ENCODE measurements at places on chromosomes 12 and 14.

- DNase-seq, result no peak
Observed at GRCh38 chr12:69698769-69699540, at the start of gene BEST3. Gene BEST3, minus strand, starts transcription at chr12:69699303. Its CDS starts 1,505 bp downstream, at chr12:69697798.

- DNase-seq, result no peak
Observed at GRCh38 chr14:79820866-79821535, 390.3 kb downstream of the DIO2 start.

DNA sequence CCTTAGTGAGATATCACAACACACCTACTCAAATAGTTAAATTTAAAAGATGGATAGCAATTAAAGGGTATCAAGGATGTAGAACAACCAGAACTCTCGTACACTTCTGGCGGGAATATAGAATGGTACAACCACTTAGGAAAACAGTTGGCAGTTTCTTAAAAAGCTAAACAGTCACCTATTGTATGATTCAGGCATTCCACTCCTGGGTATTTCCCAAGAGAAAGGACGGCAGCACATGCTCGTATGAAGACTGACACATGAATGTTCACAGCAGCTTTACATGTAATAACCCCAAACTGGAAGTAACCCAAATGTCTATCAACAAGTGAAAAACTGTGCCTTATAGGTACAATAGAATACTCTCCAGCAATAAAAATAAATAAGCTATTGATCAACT is 465.2 kb downstream of the VRK1 start:
- DNase-seq, result no peak

- no peak for DNase-seq
Observed at GRCh38 chr12:65916991-65917695, 92.9 kb downstream of the HMGA2 start.

DNA sequence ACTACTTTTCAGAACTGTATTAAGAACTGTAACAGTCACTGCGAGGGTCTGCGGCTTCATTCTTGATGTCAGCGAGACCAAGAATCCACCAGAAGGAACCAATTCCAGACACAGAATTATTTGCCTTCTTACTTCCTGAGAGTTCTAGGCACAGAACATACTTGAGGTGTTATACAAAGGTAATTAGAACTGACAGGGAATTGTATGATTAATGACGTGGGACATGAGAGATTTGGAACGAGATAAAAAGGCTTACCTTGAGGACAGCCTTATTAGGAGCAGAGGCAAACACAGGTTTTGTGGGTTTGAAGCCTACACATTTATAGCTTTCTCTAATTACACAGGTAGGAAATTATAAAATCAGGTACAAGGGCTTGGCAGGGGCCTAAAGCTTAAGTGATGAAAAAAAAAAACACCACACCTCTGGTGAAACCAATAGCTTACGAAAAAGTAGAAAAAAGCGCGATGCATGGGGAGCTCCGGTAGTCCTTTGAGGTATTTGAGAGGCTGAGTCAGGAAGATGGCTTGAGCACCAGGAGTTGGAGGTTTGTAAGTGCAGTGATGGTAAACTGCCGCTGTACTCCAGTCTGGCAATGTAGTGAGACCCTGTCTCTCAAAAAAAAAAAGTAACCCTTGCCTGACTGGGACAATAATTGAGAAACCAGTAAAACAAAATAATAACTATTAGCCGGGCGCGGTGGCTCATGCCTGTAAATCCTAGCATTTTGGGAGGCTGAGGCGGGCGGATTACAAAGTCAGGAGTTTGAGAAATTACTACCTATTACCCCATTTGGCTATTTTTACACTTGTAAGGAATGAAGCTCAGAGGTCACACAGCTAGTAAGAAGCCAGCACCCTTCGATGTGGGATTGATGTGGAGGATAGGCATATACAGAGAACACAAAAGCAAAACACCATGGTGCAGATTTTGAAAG is 795 bp upstream of the ACOT2 start:
- no peak for DNase-seq

DNA sequence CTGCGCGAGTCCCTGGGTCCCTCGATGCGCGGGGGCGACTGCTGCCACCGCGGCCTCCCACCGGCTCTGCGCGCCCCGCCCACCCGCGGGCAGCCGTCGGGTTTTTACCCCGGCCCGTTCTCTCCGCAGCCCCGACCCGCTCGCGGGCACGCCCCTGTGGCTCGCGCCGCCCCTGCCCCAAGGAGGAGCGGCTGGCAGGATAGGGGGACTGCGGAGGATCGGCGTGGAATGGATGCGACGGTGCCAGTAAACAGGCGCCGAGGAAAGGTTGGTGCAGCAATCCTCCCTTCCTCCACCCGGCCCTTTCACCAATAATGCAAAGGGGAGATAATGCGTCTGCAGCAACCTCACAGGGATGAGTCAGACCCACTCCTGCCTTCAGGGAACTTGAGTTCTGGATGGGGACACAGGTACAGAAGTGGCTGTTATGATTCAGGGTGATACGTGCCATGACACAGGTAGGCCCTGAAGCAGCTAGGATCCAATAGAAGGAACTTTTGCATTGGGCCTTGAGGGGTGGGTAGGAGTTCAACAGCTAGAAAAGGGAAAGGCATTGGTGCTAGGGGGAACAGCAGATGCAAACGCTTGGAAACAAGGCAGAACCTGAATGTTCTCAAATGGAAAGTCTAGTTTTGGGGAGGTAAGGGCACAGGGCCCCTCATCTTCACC is 554 bp upstream of the DEGS2 start:
- no peak for DNase-seq

DNA sequence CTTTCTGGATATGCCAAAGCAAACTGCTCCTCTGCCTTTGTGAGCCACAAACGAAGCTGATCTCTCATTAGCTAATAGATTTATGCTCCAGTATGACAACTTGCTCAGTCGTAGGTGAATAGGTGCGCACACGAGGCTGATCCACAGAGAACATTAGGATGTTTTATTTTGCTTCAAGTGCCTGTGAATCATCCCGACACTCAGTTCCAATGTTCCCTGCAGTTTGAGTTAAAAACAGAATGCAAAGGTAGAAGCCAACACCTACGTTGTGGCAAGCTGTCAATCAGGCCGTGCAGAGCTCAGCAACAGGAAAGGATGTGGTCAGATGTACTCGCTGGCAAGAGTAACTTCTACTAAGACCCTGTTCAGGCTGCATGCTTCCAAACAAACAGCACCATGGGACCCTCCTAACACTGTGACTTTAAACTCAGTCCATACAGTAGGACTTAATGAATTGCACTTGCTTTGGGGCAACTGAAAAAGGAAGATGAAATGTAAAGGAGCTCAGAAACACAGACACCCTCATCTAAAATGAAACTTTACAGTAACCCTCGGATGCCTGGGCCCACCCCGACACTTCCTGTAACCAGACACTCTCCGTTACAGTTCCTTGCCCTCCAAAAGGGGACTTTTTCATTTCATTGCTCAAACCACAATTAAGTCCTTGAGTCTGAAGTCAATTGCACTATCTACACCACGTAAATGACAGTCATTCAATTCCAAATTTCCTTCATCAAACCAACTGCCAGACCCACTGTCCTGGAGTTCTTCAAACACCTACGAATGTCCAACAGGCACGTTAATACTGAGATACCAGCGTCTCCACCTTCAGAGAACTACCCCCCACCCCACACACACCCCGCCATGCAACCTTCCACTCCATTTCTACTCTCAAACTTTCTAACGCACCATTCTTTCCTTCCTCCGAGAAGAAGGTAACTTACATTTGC is 1.6 kb downstream of the CCDC88C start:
- no peak for DNase-seq

DNA sequence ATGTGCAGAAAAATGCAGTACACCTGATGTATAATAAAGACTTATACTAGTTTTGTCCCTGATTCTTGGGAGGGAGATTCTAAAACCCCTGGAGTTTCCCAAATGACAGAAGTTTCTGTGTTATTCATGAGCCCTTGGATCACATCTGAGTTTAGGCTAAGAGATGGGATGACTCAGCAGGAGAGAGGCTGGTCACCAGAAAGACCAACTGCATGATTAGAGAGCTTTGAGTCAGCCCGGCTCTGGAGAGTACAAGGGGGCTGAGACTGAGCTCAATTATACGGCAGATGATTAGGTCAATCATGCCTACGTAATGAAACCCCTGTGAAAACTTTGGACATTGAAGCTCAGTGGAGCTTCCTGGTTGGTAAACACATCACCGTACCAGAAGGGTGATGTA is 174.2 kb downstream of the SSPN start:
- no peak for DNase-seq

DNA sequence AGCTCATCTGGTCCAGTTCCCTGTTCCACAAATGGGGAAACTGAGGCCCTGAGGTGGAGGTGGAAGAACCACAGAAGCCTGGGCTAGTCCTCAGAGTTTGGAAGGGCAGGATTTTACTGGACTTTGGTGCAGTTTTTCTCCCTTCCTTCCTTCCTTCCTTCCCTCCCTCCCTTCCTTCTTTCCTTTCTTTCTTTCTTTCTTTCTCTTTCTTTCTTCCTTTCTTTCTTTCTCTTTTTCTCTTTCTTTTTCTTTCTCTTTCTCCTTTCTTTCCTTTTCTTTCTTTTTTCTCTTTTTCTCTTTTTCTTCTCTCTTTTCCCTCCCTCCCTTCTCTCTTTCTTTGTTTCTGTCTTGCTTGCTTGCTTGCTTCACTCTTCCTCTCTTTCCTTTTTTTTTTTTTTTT is 95.7 kb upstream of the TBX3 start:
- no peak for DNase-seq

GRCh38 chr12:57476162-57476992 is 3.3 kb downstream of the ARHGAP9 start:
- no peak for DNase-seq

DNA sequence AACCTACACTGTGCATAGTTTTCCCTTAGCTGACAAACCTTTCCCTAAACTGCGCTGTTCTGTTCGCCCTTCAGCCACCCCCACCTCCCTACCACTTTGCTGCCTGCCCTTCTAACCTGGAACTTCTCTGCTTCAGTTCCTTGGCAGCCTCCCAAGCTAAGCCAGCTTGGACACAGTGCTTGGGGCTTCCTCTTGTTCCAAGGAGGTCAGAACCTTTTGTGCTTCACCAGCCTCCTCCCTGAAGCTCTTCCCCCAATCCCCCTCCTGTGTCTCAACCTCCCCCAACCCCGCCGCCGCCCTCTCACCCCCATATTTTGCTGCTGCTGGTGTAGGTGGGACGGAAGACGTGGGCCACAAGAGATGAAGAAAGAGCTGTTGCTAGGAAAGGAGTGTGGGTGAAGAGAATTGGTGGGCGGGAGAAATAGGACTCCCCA is 8.1 kb upstream of the RIC8B start:
- no peak for DNase-seq

DNA sequence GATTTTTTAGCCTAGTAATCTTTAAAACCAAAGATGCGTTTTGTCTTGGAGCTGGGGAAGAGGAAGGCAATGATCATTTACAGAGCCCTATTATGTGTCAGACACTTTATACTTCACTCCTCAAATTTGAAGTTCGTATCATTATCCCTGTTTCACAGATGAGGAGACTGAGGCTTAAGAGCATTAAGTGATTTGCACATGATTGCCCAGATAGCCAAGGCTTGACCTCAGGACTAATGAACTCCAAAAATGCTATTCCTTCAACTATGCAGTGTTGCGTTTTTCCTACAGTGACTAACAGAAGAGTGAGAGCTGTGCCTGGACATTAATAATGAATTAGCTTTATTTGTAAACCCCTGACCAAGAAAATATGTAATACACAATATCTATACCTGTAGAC is 136.8 kb upstream of the EEA1 start:
- DNase-seq, result no peak

GRCh38 chr12:132225214-132225613 is 81.0 kb downstream of the NOC4L start:
- no peak for DNase-seq

- DNase-seq, result no peak
Observed at GRCh38 chr12:88854260-88854659, 274.0 kb upstream of the KITLG start.

DNA sequence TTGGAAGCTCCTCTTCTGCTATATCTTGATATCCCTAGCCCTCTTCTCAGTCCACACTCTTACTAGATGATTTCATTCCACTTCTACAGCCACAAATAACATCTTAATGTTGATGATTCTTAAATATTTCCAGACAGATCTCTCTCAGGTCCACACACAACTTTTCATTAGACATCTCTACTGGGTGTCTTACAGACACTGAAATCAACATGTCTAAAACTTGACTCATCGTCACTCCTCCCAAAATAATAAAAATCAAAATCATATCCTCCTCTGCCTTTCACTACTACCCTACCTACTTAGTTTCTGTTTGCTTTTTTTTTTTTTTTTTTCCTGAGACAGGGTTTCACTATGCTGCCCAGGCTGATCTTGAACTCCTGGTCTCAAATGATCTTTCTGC is 11.9 kb downstream of the PRDM4 start:
- DNase-seq, result no peak

DNA sequence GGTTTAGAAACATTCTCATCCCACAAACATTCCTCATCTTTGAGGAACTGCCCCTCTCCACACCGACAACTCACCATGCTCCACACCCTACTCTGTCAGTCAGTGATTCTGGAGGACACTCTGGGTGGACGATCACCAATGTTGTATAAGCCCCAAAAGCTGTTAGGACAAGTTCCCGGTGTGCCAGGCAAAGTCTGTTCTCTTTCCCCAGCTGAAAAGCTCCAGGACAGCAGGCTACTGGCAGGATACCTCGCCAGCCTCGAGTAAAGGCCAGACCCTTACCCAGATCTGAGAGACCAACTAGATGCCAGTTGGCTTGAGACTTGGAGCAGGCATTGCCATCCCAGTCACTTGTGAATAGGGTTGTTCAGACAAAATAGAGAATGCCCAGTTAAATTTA is 12.0 kb downstream of the KRT5 start:
- no peak for DNase-seq

DNA sequence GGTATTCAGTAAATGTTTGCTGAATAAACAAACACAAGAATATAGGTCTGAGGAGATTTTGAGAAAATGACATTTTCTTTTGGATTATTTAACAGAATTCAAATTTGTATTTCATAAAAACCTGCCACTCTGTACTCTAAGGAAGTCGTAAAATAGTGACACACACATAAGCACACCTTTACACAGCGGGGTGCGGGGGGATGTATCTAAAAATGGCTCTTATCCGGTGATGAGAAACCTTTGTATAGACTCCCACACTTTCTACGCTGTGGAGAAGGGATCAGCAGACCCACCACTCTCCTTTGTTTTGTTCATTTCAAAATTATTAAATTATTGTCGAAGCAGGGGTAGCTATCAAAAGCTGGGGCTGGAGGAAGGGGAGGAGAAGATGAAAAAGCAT is 58.0 kb downstream of the PEBP1 start:
- no peak for DNase-seq

DNA sequence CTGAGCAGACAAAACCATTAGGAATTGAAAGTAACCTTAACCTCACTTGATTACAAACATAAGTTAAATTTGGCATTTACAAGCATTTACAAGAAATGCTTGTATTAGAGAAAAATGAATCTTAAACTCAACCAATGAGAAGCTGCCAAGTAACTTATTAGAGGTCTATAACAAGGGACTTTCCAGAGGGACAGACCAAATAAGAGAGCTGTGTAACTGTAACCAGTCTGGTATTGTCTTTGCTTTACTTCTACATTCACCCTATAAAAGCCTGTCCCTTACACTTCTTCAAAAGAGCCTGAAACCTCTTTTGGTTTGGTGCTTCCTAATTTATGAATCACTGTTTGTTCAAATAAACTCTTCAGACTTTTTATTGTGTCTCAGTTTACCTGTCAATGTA is 450.0 kb upstream of the FAR2 start:
- DNase-seq, result no peak

Measured in stimulated activated CD8-positive, alpha-beta memory T cell treated with anti-CD3 and anti-CD28 coated beads, Interleukin-7, amount 100 ng/mL, for 24 hours (primary cell).